Naive thymus-derived CD8-positive, alpha-beta T cell (primary cell): ENCODE measurements at places on chromosomes 7 and 10. TPM values are rescaled to one million over a fixed set of nuclear protein-coding genes. Genes with fewer than 3 reads are reported as not detected.

DNA sequence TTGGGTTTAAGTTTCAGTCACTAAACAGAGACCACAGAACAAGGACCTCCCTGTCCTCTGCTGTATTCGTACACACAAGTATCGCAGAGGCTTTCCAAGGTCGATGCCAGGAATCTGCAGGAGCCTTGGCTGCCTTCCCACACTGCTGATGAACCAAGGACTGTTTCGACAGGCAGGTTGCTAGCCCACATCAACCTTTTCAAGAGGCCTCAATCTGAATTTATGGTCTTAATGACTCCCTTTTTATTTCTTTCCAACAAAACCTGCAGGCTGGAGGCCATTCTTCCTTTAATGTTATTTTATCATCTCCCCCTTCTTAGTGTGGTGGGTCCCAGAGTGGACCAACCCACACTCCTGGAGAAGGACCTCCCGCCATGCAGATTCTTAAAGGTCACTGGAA is 45.6 kb downstream of the JCAD start:
- H3K27me3 ChIP-seq: peaks cover 78% of the 10 kb centered on the region
- no peaks in the 10 kb centered on the region for H3K36me3 ChIP-seq
- no peak overlapping the region for H3K4me3 ChIP-seq
- H3K4me1 ChIP-seq: peaks cover 5% of the 10 kb centered on the region
- DNase-seq: no peak
- no peak overlapping the region for H3K27ac ChIP-seq

DNA sequence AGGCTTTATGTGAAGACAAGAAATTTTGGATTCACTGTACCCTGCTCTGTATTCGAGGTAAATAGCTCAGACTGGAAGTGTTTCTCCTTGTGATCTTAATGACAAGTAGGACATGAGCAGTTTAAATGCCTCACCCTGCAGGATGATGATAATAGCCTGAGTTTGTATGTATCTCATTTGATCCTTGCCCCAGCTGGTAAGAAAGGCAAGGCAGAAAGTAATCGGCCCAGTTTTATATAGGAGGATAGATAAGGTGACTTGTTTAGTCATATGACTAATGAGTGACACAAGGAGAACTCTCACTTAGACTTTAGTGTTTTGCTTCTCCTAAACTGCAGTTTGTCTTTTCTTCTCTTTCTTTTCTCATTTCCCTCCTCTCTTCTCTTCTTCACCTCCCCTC is 372.6 kb downstream of the PHF14 start:
- no peak overlapping the region for H3K4me3 ChIP-seq
- no peaks in the 10 kb centered on the region for H3K36me3 ChIP-seq
- no peak for DNase-seq
- H3K27ac ChIP-seq: no peak overlapping the region

- H3K27ac ChIP-seq: no peak overlapping the region
- peaks cover 5% of the 10 kb centered on the region for H3K27me3 ChIP-seq
- no peak for DNase-seq
- H3K4me1 ChIP-seq: no peaks in the 10 kb centered on the region
- no peak overlapping the region for H3K4me3 ChIP-seq
Measured at GRCh38 chr7:93739424-93739823, 151.1 kb downstream of the TFPI2 start.

DNA sequence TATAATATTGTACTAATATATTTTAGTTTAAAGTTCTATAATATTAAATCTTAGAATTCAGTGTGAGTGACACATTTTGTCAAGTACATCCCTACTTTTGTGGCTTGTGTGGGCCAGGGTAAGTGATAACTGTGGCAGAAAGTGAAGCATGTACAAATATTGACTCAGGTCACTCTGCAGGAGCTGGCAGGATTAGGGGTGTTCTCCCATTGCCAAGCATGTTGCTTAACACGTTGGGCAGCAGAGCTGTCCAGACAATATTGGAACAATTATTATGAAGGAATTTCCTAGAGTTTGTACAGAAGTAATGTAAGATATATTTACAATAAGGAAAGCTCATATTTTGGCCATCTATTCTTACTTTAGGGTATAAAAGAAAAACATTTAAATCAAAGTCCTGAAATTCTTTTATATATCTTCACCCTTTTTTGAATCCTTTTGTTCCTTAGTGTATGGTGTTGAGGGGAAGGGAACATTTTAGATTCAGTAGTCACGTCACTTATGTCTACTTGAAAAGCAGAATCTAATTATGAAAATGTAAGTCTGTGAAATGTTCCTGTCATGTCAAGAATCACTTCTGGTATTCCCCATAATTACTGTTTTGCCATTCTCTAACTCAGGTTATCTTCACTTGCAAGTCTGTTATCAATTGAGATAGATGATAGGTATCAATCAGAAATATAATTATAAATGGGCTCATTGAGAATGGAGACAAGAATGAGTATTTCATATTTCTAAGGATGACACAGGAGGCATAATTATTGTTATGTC is 4.0 kb downstream of the HDAC9 start:
- H3K27me3 ChIP-seq: no peaks in the 10 kb centered on the region
- H3K27ac ChIP-seq: no peak overlapping the region
- no peaks in the 10 kb centered on the region for H3K36me3 ChIP-seq
- peaks cover 7% of the 10 kb centered on the region for H3K4me1 ChIP-seq
- no peak overlapping the region for H3K4me3 ChIP-seq

DNA sequence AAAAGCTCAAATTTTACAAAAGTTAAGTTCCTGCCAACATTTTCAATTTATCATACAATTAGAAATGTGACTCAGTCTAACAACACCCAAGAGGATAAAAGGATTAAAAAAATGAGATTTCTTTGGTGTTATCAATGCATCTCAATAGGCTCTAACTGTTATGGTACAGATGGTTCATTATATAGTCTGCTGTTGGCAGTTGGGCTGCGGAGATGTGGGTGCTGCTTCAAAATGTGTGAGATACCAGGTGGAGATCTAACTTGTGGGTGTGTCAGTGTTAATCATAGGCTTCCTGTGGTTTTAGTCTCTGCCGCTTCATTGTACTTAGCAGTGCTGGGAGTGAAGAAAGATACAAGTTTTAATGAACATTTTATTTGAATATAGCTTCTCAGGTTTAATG is 231.2 kb downstream of the EXOC4 start:
- peak overlapping the region; percentile 43 for H3K4me3 ChIP-seq
- DNase-seq: no peak
- no peaks in the 10 kb centered on the region for H3K27me3 ChIP-seq
- peak overlapping the region; percentile 46 for H3K27ac ChIP-seq
- no peaks in the 10 kb centered on the region for H3K36me3 ChIP-seq

GRCh38 chr7:12884033-12884432 is 196.6 kb downstream of the ARL4A start:
- H3K27ac ChIP-seq: no peak overlapping the region
- H3K4me1 ChIP-seq: no peaks in the 10 kb centered on the region
- peaks cover 9% of the 10 kb centered on the region for H3K27me3 ChIP-seq
- no peaks in the 10 kb centered on the region for H3K36me3 ChIP-seq

- no peak overlapping the region for H3K27ac ChIP-seq
- no peaks in the 10 kb centered on the region for H3K4me1 ChIP-seq
- no peak overlapping the region for H3K4me3 ChIP-seq
- no peaks in the 10 kb centered on the region for H3K27me3 ChIP-seq
- DNase-seq: no peak
Measured at GRCh38 chr10:93006435-93007039, 54.1 kb upstream of the CYP26C1 start.

DNA sequence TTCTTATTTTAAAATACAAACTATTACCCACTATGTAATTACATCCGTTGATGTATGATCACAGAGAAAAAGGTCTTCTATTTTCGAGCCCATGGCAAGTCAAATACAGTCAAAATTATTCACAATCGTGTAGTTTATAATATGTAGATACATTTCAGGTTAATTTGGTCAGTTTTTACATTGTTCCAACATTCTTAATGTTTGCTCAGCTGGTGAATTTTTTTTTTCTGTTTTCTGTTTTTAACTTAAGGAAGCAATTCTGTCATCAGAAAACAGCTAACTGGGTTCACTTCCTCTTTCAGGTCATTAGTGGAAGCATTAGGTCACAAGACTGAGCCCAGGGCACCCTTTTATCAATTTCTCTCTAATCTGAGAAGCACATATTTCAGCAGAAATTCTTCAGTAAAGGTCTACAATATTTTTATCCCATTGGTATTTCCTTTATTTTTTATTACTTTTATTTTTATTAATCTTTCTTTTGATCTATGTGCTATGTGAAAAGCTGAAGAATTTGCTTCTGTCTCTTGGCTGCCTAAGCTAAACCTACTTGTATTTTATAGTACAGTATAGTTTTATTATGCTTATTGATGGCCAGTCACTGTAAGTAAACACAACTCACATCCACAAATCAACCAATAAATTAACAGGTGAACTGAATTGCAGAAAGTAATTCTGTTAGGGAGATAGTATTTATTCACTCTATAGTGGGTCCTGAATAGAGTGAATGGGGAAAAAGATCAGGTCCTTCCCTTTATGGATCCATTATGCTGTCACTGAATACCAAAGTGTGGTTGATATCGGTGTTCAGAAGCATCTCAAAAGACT is 84.6 kb downstream of the ICA1 start:
- peaks cover 61% of the 10 kb centered on the region for H3K4me1 ChIP-seq
- no peak for DNase-seq

- H3K27ac ChIP-seq: no peak overlapping the region
- H3K36me3 ChIP-seq: no peaks in the 10 kb centered on the region
- H3K4me1 ChIP-seq: no peaks in the 10 kb centered on the region
- H3K4me3 ChIP-seq: no peak overlapping the region
- H3K27me3 ChIP-seq: no peaks in the 10 kb centered on the region
Measured at GRCh38 chr10:115720121-115720520, 552.9 kb downstream of the GFRA1 start.

- DNase-seq: no peak
- H3K4me1 ChIP-seq: peaks cover 22% of the 10 kb centered on the region
- H3K27me3 ChIP-seq: no peaks in the 10 kb centered on the region
- H3K4me3 ChIP-seq: no peak overlapping the region
- no peak overlapping the region for H3K27ac ChIP-seq
Measured at GRCh38 chr7:590731-591551, 71.3 kb upstream of the PDGFA start.

GRCh38 chr7:54080971-54081370 is 461.2 kb upstream of the VSTM2A start:
- H3K36me3 ChIP-seq: no peaks in the 10 kb centered on the region
- no peak for DNase-seq
- no peak overlapping the region for H3K27ac ChIP-seq
- H3K4me3 ChIP-seq: no peak overlapping the region
- no peaks in the 10 kb centered on the region for H3K27me3 ChIP-seq

DNA sequence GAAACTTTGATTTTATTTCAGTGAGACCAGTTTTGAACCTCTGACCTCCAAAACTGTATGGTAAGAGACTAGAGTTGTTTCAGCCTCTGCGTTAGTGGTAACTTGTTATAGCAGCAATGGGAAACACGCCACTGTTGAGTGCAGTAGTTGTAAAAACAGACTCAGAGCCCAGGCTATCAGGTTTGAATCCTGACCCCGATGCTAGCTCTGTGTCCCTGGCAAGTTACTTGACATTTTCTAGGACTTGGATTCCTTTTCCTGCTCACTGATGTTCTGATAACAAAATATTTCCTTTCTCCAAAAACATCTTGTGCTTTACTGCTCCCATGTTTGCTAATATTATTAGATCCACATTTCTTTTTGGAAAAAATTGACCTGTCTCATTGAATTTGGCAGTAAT is 131.0 kb downstream of the PLXDC2 start:
- H3K36me3 ChIP-seq: no peaks in the 10 kb centered on the region
- no peaks in the 10 kb centered on the region for H3K4me1 ChIP-seq
- DNase-seq: no peak
- no peaks in the 10 kb centered on the region for H3K27me3 ChIP-seq
- no peak overlapping the region for H3K4me3 ChIP-seq

DNA sequence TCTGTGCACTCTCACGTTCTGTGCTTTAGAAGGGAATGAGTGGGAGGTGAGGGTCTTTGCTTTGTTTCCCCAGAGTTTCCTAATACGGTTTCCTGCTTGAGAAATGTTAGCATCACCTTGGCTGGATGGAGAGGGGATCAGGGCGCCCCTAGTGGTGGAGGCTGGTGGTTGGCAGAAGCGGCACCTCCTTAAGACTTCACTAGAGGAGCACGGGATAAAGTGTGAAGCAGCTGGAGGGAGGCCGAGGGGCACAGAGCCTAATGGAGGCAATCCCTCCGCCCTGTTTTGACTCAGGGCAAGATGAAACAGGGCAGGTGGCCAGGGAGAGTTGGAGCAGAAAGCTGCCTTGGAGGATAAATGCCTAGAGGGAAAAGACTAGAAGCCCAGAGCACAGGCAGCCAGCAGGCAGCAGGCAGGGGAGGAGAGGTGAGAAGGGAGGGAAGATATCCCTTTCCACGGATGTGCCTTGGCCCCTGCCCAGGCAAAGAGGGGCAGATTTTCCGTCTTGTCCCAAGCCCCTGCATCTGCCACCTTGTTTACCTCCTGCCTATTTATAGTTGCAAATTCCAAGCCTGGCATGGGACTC is 56.0 kb upstream of the BTRC start:
- DNase-seq: peak; percentile 67
- H3K4me1 ChIP-seq: no peaks in the 10 kb centered on the region
- H3K27me3 ChIP-seq: peaks cover 58% of the 10 kb centered on the region
- no peak overlapping the region for H3K27ac ChIP-seq
- H3K4me3 ChIP-seq: no peak overlapping the region

DNA sequence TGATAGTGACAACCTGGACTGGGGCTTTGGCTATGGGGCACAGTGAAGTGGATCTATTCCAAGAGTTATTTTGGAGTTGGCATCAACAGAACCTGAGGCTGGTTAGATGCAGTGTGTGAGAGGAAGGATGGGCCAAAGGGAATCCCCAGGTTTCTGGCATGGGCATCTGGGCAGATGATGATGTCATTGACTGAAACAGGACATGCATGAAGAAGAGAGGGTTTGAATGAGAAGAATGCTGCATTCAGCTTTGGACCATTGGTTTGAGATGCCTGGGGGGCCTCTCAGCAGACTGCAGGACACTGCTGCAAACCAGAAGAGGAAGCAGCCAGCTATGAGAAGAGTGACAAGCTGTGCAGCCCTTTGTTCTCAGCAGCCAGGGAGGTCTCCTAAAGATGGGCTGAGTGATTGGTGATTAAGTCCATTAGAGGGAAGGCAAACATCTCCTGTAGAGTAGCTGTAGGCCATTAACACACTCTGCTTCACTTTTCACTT is 23.1 kb upstream of the PIK3CG start:
- DNase-seq: no peak
- H3K27ac ChIP-seq: no peak overlapping the region
- H3K27me3 ChIP-seq: peaks cover 4% of the 10 kb centered on the region
- H3K4me1 ChIP-seq: peaks cover 9% of the 10 kb centered on the region
- no peak overlapping the region for H3K4me3 ChIP-seq

DNA sequence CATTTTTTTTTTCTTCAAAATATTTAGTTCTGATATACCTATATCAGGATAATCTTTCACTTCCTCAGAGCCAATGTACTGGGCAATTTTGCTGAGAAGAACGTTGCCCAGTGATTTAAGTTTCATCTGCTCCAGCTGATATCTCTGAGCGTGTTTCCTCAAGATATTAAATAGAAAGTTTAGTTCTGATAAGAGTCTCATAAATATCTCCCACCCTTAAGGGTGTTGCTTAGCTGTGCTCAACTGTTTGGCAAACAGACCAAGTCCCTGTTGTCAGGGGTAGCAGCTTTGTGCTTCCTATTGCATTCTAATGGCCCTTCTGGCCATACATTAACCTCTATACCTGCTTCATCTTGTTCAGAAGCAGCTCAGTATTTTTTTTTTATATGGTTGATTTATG is 84.7 kb upstream of the GPR141 start:
- no peak overlapping the region for H3K4me3 ChIP-seq
- no peaks in the 10 kb centered on the region for H3K4me1 ChIP-seq
- H3K27me3 ChIP-seq: peaks cover 3% of the 10 kb centered on the region
- no peak for DNase-seq
- H3K36me3 ChIP-seq: no peaks in the 10 kb centered on the region

PRPS1L1 gene
- not detected for total RNA-seq

NOD1 gene
- total RNA-seq: 16.9 TPM

CALML3 gene
- total RNA-seq: not detected

TAC1 gene
- not detected for total RNA-seq

LDB3 gene
- 0.08 TPM for total RNA-seq
